ENCODE measurements at places on chromosomes 3 and 15.

- no peak for DNase-seq
Measured at GRCh38 chr3:60017631-60018030, 967.8 kb upstream of the CFAP20DC start.

DNA sequence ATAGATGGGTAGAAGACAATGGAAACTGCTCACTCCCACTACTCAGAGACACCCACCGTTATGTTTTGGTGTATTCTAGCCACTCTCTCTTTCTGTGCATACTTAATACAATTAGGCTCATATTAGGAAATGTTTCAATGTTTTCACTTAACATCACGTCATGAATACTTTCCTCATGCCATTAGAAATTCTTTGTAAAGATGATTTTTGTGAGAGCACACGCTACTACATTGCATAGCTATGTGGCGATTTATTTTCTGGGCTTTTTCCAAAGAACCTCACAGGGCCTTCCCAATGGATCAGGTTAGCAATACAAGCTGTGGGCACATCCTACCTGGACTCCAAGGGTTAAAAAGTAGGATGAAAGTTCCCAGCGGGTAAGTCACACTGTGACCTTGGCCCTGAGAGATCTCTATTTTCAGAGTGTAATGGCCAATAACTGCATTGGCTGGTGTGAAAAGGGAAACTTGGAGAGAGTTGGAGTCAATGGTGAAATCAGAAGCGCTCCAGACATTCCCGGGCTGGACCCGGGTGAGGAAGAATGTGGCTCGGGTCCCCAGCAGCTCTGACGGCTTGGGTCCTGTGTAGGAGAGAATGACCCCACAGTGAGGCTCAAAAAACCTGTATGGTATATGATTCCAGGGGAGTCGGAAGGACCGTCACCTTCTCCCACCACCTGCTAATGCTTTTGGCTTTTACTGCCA lies 25.8 kb upstream of the TGM5 start:
- peak; percentile 55 for DNase-seq

GRCh38 chr3:127350172-127351050 lies 62.6 kb upstream of the PRR20G start:
- DNase-seq, result no peak

DNA sequence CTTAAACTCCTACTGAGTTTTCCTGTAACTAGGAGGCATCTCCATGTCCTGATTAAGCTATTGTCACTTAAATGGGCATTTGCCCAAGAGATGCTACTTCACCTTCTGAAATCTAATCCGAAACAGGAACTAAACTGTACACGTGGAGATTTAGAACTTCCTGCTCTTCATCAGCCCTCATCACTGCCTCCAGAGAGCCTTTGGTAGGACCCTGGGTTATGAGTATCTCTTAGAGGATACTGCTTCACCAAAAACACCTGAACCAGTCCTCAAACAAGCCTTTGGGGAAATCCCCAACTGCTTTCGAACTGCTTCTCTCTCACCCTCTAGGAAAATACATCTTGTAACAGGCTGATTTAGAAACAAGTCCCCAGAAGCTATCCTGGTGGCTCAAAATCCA lies 320.3 kb downstream of the GAP43 start:
- DNase-seq, result no peak

GRCh38 chr3:264394-265156 lies 68.0 kb downstream of the CHL1 start:
- DNase-seq, result peak; percentile 5

GRCh38 chr3:156298938-156299337 lies 178.6 kb downstream of the KCNAB1 start:
- no peak for DNase-seq

DNA sequence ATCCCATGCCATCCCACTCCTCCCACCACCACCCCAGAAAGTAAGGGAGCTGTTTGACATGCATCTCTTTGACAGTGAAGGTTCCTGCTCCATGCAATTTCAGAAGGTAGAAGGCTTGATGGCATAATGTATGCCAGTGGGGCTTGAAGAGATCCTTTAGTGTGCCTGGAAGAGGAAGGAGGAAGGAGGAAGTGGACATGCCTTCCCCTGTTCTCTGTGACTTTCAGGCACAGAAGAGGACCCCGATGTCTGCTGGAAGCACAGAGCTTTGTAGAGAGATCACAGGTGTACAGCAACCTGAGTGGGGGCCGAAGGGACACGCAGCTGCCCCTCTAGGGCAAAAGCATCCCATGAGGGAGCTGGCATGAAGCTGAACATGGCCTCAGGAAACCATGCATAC lies 171.6 kb downstream of the CD47 start:
- no peak for DNase-seq

DNA sequence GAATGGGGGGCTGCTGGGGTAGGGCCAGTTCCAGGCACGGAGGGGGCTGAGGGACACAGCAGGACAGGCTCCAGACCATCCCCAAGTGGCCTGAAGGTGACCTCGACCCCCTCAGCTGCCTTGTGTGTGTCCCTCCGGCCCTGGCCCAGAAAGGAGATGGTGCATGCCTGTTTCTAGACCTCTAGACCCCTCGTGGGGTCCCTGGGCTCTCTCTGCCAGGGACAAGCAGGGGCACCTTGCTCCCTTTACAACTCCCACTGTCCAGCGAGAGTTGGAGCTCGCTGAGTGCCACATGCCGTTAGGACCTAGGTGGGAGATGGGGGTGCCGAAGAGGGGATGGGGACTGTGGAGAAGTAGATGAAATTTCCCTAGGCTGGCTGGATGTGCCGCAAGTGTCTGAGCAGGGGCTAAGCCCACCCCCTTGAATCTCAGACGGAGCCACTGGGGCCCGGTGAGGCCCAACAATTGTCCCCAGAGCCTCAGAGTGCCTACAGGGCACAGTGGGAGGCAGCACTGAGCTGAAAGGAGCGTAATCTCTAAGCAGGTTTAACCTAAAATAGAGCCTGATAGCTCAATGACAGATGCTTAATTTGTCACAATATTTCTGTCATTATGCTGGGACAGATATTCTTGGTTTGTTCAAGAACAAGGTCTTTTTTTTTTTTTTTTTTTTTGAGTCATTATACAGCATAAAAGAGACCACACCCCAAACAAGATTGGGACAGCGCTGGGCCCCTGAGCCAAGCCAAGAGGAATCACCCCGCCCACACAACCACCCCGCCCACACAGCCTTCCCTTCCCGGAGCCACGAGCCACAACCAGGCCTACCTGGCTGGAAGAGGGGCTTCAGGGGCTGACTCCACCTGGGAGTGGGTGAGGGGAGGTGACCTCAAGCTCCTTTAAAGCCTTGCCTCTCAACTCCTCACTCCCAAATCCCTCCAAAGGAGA lies 23.6 kb upstream of the KLF13 start:
- DNase-seq, result peak; percentile 43

GRCh38 chr3:82627733-82628132 lies 866.3 kb upstream of the GBE1 start:
- no peak for DNase-seq

DNA sequence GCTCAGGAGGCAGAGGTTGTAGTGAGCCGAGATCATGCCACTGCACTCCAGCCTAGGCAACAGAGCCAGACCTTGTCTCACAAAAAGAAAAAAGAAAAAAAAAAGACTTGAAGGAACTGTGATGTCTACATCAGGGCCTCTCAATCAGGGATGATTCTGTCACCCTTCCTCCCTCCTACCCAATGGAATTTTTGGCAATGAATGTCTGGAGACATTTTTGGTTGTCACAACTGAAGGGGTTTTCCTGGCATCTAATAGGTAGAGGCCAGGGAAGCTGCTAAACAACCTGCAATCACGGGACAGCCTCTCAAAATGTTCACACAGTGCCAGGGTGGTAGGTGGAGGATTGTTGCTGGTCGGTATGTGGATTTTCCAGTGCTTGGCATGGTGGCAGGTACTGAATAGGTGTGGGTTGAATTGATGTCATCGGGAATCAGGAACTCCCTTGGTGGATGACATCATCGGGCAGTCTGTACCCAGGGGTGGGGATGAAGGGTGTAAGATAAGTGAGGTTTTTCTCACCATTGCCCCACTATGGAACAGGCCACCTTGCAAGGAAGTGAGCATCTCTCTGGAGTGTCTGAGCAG lies 71.3 kb downstream of the MESD start:
- no peak for DNase-seq

DNA sequence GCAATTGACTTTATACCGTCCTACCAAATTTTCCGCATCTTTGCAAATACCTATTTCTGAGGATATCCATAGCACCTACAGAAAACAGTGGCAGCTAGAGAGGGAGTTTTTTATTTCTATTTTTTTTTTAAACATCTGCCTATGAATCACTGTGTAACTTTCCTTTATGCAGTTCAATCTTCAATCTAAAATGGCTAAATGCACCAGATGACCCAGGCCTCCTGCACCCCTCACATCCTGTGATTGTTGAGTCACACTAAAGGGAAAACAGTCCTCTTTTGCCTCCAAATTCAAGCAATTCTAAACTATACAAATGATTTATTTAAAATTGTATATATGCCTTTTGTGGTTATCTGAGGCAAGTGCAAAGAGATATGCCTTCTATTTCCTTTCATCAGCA lies 20.1 kb upstream of the BCL6 start:
- peak; percentile 32 for DNase-seq

DNA sequence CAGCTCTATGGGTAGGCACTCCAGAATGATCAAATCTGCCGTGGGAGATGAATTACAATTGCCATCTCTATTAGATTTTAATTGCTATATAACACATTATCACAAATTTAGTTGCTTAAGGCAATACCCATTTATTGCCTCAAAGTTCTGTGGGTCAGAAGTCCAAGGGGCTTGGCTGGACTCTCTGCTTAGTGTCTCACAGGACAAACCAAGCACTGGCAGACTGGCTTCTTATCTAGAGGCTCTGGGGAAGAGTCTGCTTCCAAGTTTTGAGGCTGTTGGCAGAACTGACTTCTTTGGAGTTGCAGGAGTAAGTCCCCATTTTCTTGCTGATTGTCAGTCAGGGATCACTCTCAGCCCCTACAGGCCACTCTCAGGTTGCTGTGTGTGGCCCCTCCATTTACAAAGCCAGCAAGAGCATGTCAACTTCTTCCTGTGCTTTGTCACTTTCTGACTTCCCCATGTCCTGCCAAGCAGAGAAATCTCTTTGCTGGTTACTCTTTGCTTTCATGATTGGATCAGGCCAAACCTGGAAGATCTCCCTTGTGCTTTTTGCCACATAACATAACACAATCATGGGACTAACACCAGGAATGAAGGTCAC lies 93.5 kb upstream of the PRICKLE2 start:
- no peak for DNase-seq

GRCh38 chr3:96027718-96028117 lies 786.7 kb upstream of the EPHA6 start:
- DNase-seq, result no peak

DNA sequence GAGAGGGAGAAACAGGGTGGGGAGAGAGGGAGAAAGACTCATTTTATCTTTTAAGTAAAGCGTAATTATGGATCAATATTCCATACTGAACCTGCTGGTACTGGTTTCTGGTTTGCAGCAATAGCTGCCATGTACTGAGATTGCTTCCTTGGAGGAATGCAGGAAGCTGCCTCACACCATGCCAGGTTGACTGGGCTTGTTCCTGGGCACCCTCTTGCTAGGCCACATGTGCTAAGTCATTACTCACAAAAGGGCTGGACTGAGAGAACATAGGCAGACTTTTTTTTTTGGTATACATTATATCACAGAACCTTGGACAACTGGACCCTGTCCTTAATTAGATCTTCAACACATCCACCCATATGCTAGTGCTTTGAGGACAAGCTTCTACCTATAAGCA lies 193.4 kb downstream of the ZNF621 start:
- DNase-seq, result no peak

DNA sequence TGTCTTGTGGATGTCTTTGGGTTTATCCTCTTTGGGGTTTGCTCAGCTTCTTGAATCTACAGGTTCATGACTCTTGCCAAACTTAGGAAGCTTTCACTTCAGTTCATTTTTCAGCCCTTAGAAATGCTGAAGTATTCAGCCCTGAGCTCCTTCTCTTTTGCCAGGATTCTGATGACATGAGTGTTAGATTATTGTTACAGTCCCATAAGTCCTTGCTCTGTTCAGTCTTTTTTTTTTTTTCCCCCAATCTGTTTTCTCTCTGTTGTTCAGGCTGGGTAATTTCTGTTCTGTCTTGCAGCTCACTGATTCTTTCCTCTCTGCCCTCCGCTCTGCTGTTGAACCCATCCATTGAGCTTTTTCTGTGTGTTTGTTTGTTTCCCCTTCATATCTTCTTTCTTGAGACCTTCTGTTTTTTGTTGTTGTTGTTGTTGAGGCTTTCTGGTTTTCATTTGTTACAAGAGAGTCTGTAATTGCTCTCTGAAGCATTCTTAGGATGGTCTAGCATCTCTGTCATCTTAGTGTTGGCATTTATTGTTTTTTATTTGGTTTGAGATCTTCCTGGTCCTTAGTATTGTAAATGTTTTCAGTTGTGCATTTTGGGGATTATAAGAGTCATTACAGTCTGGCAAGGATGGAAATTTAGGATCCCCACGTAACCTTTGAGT lies 18.4 kb downstream of the LRCH3 start:
- DNase-seq, result peak; percentile 75

- no peak for DNase-seq
Measured at GRCh38 chr3:186032321-186032720, 76.6 kb downstream of the ETV5 start.

DNA sequence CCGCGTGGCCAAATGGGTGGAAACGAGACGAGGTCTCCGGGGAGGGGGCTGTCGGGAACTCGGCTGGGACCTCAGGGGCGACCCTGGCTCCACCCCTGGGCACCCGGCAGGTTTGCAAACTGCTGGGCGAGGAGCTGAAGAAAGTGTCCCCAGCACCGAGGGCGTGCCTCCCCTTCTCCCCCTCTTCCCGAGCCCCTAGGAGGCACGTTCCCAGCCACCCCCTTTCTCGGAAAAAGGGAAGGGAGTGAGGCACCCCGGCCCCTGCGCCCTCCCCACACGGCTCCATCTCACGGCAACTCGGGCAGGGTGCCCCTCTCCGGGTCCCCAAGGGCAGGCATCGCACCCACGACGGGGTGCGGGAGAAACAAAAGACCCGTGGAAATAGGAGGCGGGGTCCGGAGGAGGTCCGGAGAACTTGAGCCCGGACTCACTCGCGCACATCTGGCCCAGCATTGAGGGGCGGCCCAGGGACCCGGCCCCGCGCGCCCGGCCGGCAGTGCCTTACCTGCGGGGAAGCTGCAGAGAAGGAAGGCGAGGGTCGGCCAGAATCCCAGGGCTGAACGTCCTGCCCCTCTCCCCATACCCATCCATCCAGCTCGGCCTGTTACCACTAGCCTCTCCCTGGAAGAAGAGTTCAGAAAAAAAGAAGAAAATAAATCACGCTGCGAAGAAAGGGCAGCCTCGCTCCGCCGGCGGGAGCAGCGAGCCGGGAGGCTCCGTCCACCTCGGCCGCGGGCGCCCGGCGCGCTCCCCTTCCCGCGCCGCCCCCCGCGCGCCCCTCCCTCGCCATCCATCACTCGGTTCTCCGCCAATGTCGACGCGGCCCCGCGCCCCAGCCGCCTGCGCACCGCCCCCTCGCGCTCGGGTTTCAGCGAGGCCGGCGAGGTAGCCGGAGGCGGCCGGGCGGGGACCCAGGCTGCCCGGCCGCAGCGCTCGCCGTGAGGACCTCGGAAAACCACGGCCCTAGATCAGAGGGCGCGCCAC lies 16.3 kb downstream of the RGMA start:
- peak; percentile 69 for DNase-seq

DNA sequence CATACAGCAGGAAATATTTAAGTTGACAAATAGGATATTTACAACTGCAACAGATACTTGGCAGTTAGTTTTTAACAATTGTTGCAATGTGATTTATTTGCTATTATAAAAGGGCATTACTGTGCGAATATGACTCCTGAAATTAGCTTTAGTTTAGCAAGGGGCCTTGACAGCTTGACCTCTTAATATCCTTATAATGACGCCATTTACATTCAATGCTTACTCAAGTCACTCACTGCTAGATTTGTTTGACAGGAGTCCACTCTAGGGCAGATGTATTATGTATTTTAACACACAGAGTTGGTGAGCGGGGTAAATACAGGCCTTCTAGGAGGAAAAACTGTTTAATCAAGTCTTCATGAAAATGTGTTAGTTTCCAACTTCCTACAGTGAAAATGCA lies 58.1 kb upstream of the C15orf61 start:
- no peak for DNase-seq
